ENCODE measurements at places on chromosomes 12 and 14.

- no peak for DNase-seq
Measured at GRCh38 chr14:79660053-79660939, 551.0 kb downstream of the DIO2 start.

DNA sequence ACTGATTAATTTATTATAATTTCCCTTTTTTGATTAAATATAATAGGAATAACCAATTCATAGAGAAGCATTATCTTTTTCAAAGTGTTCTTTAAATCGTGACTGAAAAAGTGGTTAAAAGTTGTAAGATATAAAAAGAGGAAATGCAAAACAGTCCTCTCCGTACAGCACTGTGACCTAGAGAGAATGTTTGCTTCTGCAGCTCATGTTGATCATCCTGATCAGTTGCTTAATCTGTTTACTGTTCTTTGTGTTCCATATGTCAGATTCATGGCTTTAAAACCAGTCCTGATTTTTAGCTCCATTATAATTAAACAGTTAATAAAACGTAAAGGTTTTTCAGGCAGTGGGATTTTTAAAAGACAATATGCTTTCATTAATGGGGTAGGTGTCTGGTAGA, 4.7 kb downstream of the TTC8 start:
- no peak for DNase-seq

GRCh38 chr14:99551034-99551922, 52.7 kb downstream of the CCDC85C start:
- no peak for DNase-seq

GRCh38 chr12:15772405-15773018, 16.7 kb downstream of the EPS8 start:
- DNase-seq: no peak

DNA sequence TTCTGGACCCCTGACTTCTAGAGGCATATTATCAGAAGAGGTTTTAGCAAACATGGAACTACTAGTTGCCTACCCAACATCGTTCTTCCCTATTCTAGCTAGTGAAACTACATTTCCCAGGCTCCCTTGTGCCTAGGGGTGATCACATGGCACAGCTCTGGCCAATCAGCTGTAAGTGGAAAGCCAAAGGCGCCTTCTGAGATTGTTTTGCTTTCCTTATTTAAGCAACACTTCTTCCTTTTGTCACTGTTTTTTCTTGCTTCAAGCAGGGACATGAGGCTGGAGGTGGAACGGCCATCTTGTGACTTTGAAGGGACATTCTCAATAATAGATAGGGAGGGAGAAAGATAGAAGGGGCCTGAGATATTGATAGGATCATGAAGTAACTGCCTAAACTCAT, 136.7 kb downstream of the ZNF664 start:
- no peak for DNase-seq

Measured in stimulated activated CD8-positive, alpha-beta memory T cell treated with anti-CD3 and anti-CD28 coated beads, Interleukin-7, amount 100 ng/mL, for 48 hours (primary cell).